ENCODE measurements at places on chromosomes 4 and X. TPM values are rescaled to one million over a fixed set of nuclear protein-coding genes. Genes with fewer than 3 reads are reported as not detected.

Gene RUFY3
- 20.3 TPM for total RNA-seq

Gene NCAPG
- total RNA-seq = 30.4 TPM

Gene SYTL4
- 3.5 TPM for total RNA-seq

Gene POU4F2
- total RNA-seq = not detected

Gene CRMP1
- total RNA-seq = not detected

Gene FSTL5
- total RNA-seq = not detected

Gene STAP1
- total RNA-seq = not detected

Gene TASL
- total RNA-seq = not detected

Gene RAB39B
- total RNA-seq = not detected

Gene PNMA5
- not detected for total RNA-seq

Gene P2RY4
- total RNA-seq = 0.21 TPM

All from airway epithelial cell (primary cell).